ENCODE measurements at places on chromosomes 2 and 18.

- no peak for DNase-seq
These were observed 14.5 kb upstream of the TTR start for GRCh38 chr18:31577195-31577594.

DNA sequence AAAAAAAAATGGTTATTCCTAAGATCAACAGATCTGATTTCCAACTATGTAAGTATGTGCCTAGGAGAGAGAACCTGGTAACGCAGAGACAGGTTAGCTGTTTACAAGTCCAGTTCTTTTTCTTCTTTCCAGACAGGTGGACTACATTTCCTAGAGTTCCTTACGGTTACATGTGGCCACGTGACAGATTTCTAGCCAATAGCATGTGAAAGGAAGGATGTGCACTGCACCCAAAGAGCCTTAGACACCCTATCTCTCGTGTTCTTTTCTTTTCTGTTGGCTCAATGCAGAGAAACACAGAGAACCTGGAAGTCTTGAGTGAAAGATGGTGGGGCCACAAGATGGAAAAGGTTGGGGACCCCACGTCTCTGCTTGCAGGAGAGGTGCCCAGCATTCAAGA is 375.9 kb downstream of the TNS1 start:
- no peak for DNase-seq

DNA sequence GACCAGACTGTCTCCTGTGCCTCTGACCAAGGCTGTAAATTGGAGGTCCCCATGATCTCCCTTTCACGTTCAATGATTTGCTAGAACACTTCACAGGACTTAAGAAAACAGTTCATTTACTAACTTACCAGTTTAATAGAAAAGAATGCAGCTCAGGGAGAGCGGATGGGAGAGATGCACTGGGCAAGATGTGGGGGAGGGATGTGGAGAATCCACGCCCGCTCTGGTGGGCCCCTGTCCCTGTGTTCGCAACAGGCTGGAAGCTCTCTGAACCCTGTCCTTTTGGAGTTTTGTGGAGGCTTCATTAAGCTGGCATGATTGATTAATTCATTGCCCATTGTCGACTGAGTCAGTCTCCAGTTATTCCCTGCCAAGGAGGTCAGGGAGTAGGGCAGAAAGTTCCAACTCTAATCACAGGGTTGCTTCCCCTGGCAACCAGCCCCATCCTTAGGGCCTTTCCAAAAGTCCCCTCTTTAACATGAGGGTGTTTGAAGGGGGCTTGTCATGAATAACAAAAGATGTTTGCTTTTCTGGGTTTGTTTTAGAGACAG is 257.1 kb downstream of the ACKR3 start:
- DNase-seq: no peak

GRCh38 chr2:217838409-217838831 is 164.4 kb downstream of the TNS1 start:
- DNase-seq: no peak

DNA sequence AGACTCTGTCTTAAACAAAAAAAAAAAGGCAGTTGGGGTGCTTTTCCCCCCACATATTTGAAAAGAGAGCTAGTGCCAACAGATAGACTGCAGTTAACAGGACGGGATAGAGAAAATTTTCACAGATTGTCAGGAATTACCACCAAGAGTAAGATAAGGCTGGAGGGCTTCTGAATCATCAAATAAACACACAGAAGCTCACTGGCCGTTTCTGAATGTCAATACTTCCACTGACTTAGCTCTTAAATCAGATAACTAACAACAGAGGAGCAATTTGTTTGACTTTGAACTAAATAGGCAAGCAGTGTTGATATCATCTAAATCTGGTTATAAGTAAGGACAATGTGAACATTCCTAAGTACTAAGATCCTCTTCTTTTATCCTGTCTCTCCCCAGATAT is 34.7 kb downstream of the PIEZO2 start:
- DNase-seq: no peak

DNA sequence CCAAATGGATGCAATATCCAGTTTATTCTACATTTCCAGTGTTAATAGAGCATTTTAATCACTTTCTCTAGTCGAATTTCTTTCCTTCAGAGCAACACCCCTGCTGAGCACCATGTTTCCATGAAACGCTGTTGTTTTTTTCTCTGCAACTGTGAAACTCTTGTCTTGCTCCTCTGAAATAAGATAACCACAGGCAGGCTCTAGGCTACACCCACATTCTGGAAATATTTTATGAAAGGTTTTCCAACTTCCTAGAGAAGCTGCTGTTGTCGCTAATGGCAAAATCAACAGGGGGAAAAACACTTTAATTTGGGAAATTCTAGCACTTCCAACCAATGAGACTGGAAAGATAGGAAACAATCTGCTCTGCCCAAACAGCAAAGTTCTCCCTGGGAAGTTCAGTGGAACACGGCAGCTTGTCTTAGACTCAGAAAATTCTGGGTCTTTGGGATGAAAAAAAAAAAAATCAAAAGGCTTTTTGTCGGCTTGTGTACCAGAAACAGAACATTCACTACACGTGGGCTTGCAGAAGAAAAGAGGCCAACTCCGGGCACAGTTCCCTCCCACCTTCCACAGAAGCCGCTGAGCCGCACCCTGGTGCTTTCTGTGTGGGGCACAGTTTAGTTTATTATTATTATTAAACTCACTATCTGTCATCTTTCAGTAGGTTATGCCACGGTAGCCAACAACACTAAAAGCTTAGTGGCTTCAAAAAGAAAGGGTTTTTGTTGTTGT is 98.7 kb downstream of the MMADHC start:
- no peak for DNase-seq

DNA sequence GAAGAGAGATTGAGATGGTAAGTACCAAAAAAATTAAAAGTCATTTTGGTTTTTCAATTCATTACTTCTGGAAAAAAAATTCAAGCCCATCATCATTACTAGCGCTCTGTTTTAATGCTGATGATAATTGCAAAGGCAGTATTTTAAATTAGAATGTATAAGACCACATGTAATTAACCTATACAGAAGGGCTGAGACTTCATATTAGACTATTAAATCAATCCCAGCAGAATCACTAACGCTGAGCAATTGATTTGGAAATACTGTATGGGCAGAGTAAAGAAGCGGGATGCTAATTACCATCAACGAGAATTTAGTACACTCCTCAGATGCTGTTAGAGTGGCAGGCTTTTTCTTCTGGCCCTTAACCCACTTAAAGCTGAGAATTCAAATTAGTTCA is 165.0 kb downstream of the SLC4A3 start:
- no peak for DNase-seq

DNA sequence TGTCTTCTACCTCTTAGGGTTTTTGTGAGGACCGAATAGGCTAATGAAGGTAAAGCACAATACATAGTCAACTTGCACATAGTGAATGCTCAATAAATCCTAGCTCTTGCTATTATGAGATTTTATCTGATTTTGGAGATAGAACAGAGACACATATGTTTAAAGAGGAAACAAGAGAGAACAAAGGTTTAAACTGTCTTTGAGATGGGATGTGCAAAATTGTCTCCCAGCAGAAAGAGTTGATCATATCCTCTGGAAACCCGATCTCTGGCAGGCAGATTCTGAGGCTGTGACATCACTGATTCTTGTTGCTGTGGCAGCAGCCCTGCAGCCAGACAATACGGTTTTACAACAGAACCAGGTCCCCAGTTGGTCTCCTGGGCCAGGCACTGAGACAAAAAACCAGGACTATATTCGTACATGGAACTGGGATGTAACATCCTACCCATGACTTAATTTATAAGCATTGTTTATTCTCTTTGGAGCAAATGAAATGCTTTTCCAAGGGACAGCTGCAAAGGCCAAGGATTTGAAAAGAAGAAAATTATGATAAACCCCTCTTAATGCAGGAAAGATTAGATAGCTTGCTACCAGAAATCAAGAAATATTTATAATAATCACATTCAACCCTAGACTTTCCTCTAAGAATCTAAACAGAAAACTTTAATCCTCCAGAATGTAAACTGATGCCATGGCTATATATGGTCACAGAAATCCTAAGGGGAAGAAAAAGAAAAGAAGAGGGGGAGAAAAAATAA is 80.2 kb downstream of the SLC8A1 start:
- DNase-seq: no peak

- no peak for DNase-seq
These were observed 40.7 kb upstream of the NT5C1B start for GRCh38 chr2:18630101-18630500.

DNA sequence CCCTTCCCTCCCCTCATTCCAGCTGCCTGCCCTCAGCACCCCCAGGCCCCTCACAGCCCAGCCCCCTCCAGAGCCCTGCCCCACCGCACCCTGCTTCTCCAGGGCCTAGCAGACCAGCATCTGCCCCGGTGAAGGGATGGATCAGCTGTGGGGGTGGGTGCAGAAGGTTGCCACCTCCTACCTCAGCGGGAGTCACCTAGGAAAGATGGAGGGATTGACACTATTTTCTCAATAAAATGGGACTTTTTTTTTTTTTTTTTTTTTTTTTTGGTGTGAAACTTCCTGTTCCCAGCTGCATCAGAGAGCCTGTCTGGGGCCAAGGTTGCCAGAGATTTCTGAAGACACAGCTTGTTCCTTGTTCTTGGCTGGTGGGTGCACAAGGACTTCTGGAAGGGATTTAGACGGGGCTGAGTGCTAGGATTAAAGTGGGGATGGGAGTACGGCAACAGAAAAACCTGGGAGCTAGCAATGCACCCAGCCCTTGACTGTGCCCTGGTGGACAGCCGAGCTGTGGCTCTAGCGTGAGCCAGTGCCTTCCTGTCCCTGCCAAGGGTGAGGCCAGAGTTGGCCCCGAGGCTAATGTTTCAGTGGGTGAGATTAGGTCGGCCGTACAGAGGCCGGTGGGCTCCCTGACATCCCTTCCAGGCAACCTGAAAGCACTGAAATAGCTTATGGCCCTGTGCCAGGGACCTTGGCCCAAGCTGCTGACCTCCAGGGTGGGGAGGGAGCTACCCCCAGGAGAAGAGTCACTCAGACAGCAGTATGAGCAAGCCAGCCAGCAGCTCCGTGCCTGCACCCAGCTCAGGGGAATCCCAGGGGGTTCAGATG is 4.6 kb downstream of the B3GNT7 start:
- DNase-seq: no peak

- DNase-seq: no peak
These were observed 863 bp upstream of the SIX2 start for GRCh38 chr2:45009928-45010701.

DNA sequence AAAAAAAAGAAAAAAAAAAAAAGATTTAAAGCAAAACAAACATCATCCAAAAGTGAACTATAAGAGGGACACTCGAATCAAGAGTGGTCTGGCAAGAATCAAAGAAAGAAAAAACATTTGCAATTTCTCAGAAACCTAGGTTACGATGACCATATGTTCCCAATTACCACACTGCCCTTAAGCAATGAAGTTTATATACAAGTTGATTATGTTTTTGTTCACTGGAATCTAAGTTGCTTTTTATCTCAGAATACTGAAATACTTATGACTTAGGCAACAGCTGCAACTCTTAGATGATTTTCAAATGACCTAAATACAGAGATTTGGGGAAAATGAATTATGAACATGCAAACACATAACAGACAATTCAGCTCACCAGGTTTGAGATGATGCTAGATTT is 597.1 kb upstream of the CHAC2 start:
- no peak for DNase-seq

GRCh38 chr2:62501069-62501468 is 4.9 kb downstream of the TMEM17 start:
- DNase-seq: no peak
